ENCODE measurements at places on chromosomes 4 and X.
A peak's percentile ranks its signal among the peaks of the same experiment; 100 is the strongest.

- no peak for DNase-seq
These were observed 7.3 kb downstream of the RGS12 start for GRCh38 chr4:3299976-3300671.

DNA sequence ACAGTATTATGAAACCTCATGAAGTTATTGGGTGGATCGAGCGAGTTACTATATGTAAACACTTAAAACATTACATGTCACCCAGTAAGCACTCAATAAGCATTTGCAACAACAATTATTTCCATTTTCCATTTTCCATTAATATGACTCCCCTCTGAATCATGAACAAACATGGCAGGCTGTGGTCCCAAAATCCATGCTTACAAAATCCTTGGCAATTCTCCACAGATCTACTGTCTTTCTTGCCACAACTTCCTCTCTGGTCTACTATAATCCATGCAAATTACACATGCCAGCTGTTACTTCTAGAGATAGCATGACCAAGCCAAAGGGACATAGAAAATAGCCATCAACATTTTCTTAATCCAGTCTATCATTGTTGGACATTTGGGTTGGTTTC is 22.0 kb downstream of the ASB11 start:
- no peak for DNase-seq

DNA sequence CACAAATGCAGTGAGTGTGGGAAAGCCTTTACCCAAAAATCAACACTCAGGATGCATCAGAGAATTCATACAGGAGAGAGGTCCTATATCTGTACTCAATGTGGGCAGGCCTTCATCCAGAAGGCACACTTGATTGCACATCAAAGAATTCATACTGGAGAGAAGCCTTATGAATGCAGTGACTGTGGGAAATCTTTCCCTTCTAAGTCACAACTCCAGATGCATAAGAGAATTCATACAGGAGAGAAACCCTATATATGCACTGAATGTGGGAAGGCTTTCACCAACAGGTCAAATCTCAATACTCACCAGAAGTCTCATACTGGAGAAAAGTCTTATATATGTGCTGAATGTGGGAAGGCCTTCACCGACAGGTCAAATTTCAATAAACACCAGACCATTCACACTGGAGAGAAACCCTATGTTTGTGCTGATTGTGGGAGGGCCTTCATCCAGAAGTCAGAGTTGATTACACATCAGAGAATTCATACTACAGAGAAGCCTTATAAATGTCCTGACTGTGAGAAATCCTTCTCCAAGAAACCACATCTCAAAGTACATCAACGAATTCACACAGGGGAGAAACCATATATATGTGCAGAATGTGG is 79.3 kb downstream of the ZNF81 start:
- DNase-seq: no peak

- no peak for DNase-seq
These were observed 5.7 kb downstream of the CYP2U1 start for GRCh38 chr4:107937040-107937439.

DNA sequence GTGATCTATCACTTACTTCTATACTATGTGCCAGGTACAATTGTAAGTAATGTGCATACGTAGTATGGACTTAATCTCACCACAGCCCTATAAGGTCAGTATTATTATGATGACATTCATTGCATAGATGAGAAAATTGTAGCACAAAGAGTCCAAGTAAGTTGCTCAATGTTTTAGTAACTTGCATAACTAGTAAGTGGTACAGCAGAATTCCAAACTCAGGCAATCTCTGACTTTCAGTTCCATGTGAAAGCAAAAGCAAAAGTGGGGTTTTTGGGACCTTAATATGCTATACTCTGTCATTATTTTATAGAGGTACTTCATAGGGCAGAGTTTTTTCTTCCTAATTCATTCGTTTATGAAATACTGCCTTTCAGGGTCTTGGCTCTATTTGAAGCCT is 188.8 kb upstream of the VEGFC start:
- no peak for DNase-seq

GRCh38 chr4:123217664-123218063 is 178.9 kb upstream of the SPRY1 start:
- DNase-seq: no peak

DNA sequence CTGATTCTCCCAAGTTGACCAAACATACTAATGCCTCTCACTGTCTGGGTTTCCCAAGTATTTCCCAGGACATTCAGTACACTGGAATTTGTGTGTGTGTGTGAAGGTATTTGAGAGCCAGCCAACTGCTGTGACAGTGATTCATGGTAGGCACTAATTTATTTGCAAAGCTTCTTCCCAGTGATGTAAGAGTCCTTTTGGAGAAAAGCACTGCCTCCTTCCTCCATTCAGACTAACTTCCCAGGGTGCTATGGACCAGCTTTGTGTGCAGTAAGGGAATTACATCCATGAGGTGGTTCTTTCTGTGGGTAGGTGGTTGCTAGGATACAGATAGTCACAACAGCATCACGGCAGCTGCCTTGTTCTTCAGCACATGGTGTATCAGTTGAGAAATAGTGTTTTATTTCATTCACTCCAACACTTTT is 8.7 kb downstream of the EGF start:
- no peak for DNase-seq

DNA sequence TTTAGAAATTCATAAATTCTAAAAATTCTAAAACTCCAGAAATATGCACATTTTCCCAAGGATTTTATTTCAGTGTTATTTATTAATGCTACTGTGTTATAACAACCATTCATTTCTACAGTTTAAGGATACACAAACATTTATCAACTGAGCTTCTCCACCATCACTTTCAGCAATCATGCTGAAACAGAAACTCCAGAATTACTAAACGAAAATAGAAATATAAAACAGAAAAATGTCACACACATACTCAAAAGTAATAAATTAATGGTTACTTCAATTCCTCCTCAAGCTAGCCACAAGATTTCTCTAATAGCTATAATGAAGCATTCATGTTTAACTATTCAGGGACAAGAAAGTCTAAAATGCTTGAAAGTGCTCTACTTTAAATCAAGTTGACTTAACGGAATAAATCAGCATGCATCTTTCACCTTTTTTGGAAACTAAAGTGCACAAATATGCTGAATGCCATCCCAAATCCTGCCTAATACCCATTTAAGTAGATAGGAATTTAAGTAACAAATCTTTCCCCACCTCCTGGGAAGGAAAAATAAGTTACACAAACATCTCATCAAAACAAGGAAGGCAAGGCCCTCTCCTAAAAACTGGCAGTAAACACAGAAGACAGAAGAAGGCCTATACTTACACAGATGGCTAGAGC is 563 bp downstream of the FAM13A start:
- no peak for DNase-seq

GRCh38 chrX:7390441-7390840 is 242.5 kb upstream of the PUDP start:
- DNase-seq: no peak

- DNase-seq: no peak
These were observed 1.5 kb downstream of the GRID2 start for GRCh38 chr4:92305148-92305877.

- DNase-seq: no peak
These were observed 808.0 kb upstream of the MAGEB2 start for GRCh38 chrX:29407357-29407756.

DNA sequence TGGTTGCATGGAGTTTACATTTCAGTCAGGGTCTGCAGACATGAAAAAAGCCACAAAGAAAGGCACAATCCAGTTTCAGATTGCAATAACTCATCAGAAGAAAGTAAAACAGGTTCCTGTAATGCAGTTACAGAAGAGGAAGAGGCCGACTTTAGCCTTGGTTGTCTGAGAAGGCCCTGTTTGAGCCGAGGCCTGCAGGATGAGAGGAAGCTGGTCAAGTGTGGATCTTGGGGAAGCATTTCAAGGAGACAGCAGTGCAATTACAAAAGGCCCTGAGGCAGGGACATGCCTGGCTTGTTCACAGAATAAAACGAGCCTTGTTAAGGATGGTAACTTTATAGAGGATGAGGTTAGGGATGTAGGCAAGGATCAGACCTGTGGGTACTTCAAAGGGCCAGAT is 62.4 kb downstream of the AFF2 start:
- DNase-seq: no peak

DNA sequence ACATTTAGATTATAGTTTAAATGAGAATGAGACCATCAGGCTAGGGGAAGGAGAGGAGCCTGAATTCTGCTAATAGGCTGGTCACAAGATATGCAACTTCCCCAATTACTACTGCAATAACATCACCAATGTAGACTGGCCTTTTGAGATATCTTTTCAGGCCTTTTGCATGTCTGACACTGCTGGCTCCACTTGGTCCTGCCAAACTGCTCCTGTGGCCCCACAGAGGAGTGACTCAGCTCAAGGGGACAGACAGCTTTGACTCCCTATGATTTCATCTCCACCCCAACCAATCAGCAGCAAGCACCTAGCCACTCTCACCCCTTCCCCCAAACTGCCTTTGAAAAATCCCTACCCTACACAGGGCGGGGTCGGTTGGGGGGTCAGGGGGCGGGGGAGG is 22.8 kb downstream of the GPRIN3 start:
- no peak for DNase-seq

- DNase-seq: no peak
These were observed 353.3 kb downstream of the ARHGAP24 start for GRCh38 chr4:85828027-85828890.

GRCh38 chrX:80667967-80668366 is 141.7 kb downstream of the BRWD3 start:
- DNase-seq: no peak

- DNase-seq: no peak
These were observed 127.3 kb downstream of the AFAP1 start for GRCh38 chr4:7812231-7812857.

DNA sequence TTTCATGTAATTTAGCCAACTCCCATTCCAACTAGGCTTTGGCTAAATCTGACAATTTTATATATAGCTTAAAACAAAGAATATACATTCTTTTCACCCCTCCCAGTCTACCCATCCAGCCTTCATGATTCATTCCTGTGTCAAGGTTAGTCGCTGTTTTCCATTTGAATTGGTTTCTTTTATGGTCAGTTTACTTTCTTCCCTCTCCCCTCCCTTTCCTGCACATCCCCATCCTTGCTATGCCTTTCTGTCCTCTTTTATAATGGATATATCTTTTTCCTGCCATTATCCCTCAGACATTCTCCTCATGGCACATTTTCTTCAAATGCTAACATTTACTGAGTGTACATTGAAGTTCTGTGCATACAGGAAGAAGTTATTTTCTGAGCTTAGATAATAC is 4.7 kb downstream of the ZXDB start:
- DNase-seq: no peak

DNA sequence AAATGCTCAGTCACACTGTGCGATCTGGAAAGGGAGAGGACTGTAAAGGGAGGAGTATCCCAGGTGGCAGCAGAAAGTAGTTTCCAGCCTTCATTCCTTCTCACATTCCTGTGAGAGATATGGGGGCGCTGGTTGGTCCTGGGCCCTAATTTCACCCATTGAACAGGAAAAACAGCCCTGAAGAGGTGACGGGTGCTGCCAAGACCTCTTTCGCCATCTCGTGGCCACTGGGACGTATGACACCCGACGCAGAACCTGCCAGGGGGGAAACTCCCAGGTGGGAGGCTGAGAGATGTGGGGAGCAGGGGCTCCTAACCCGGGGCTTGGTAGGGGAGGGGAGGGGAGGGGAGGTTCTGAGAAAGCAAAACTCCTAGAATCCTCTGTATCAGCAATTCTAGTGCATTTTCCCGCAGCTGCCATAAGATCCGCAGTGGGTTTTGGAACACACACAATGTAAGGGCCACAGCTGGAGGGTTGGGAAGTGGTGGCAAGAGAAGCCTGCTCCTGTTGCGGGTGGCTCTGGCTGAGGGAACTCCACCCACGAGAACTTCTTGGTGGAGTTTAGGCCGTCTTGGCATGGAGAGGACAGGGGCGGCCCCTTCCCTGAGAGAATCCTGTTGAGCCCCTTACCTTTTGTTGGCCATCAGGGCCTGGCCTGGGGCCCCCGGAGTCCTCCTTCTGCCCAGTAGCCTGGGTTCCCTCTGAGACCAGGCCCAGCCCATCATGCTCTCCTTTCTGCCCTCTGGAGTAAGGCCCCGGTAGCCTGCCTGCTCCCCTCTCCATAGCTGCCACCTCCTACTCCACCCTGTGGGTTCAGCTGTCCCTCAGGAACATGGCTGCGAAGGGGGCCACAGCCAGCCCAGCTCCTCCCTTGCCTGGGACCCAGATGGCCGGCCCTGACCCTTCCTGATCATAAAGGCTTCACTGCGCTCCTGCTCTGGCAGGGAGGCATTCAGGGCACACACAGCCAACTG is 134.1 kb downstream of the OR13H1 start:
- peak; percentile 40 for DNase-seq

DNA sequence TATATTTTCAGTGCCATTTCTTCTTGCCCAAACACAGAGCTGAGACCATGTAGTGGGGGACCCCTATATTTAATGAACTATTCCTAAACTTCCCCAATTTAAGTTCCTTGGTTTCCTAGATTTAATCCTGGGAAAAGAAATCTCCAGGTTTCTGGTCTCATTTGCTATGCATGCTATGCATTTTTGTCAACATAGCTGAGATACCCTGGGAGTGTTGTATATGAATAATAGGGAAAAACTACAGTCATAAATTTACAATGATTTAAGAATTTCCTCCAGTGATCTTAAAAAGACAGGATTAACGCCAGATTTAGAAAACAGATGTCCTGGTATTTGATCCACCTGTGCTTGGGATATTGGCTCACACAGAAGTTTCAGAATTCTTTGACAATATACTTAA is 136.8 kb upstream of the RAPGEF2 start:
- no peak for DNase-seq

DNA sequence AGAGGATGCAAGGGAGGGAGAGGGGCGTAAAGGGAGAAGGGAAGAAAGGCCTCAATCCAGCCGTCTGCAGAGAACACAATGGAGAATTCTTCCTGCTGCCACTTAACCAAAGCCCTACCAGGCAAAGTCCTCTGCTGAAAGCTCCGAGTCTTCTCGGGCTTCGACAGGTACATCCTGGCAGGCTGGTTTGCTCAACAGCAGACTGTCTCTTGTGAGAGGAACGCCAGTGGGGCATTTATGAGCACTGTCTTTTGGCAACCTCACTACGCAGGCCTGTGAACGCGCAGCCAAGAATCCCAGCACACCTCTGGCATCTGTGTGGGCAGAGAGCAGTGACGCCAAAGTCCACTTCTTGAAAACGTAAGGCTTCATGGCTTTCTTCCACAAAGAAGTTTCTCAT is 207.5 kb upstream of the FAM9B start:
- no peak for DNase-seq

DNA sequence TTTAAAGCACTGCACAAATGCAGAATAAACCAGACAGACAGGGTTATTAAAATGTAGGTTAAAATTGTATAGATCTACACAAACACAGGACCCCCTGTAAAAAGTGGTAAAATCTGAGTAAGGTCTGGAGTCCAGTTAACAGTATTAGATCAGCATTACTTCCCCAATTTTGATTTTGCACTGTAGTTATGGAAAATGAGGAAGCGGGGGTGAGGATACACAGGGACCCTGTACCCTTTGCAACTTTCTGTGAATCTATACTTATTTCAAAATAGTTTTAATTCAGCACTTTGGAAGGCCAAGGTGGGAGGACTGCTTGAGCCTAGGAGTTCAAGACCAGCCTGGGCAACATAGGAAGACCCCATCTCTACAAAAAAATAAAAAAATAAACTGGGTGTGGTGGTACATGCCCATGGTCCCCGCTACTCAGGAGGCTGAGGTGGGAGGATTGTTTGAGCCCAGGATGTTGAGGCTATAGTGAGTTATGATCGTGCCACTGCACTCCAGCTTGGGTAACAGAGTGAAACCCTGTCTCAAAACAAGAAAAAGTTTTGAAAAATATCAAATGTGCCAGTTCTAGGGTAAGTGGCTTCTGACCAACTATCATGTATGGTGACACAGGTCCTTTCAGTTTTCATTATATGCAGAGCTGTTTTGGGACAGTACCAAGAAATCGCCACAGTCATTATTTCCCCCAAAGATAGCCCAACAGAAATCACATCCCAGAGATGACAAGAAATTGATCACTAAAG is 17.7 kb downstream of the SEL1L3 start:
- no peak for DNase-seq
